Tibial nerve (tissue), 4 donors: ENCODE measurements at places on chromosomes 6 and 20.

DNA sequence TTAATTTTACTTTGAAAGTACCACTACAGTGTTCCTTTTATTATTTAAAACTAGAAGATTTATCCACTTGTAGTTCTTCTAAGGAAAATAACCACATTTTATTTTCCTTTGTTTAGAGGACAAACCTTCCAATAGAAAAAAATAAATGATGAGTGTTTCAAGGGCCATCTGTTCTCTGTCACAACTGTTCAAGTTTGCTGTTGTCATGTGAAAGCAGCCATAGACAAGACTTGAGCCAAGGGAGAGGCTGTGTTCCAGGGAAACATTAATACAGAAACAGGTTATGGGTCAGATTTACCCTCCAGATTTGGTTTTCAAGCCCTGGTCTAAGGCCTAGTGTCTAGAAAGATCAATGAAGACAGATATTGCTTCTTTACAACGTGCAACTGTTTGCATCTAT, 463.6 kb downstream of the C6orf118 start:
- DNase-seq = no peak

GRCh38 chr6:134949927-134950326, at the start of gene ALDH8A1:
TSS of gene ALDH8A1 (minus strand) at chr6:134950101. CDS start at chr6:134950053, 48 bp downstream.
- no peak for DNase-seq

- DNase-seq = no peak
Measured at GRCh38 chr6:46220352-46221221, 49.8 kb upstream of the ENPP5 start.

DNA sequence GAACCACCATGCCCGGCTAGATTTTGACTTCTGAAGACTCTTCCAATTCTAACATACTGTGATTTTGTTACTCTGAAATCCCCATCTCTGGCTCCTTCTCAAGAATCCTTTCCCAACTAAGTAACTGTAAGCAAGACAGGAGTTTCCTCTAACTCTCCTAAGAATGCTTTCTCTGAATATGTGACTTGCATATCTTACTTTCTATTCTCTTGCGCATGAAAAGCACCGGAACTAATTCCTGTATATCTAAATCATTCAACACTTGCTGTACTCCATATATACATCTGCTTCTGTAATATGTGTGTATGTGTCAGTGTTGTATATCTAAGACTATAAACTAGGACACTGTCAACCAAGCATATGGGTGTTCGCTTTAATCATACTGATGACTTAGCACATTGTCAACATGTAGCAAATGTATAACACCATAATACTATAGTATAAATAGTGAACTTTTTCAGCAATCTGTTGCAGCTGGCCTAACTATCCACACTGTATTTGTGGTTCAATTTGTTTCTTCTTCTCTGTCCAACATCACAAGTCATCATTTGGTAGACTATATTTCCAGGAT, 108.1 kb upstream of the PRDM1 start:
- no peak for DNase-seq

DNA sequence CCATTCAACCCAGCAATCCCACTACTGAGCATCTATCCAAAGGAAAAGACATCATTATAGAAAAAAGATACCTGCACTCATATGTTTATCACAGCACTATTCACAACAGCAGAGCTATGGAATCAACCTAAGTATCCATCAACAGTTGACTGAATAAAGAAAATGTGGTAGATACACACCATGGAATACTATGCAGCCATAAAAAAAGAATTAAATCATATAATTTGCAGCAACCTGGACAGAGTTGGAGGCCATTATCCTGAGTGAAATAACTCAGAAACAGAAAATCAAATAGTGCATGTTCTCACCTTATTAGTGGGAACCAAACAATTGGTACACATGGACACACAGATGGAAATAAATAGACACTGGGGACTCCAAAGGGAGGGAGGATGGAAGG, 23.2 kb downstream of the NHSL1 start:
- DNase-seq = no peak

- peak; percentile 62 for DNase-seq
Measured at GRCh38 chr6:137705160-137706082, 161.6 kb upstream of the TNFAIP3 start.

DNA sequence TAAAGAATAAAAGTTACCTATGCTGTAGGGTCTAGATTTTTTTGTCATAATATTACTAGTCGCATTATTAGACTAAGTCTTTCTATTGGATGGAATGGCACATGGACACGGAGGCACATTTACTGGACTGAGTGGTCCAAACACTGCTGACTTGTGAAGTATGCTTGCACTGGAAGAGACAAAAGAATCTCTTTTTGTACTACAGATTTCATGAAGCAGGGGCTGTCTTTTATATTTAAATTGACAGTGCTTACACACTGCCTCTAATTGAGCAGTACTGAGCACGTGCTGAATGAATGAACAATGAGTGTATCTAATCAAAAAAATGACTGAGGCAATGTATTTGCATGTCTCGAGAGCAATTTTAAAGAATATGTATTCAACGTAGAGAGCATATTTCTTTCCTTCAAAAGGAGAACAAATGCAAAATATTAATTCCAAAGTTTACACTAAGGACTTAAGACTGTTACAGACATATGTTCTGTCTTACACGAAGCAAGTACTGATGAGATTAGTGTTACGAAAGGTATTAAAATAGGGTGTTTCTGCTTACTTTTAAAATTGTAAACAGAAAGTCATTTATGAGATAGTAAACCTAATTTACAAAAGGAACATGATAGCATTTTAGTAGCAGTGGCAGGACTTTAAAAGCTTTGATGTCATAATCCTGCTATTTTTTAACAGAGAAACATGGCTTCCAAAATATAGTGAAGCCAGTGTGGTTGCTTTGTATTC, 8.3 kb downstream of the ELOVL2 start:
- DNase-seq = no peak

- no peak for DNase-seq
Measured at GRCh38 chr20:20772497-20773085, 60.1 kb upstream of the RALGAPA2 start.

DNA sequence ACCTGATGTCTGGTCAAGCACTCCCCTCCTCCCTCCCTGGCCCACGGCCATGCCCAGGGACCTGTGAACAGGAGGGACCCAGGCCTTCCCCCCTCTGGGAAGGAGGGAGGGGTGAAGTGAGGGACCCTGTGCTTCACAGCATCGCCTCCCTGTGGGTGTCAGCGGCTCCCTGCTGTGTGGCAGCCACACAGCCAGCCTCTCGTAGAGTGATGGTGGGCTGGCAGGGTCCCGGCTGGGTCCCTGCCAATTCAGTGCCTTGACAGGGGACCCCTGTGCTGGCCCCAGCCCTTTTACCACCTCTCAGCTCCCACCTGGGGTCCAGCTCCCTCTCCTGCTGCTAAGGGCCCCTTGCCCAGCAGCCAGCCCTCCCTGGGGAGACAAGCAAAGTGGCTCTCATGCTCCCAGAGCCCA, 31.3 kb upstream of the GRM4 start:
- no peak for DNase-seq

- no peak for DNase-seq
Measured at GRCh38 chr6:71446057-71446456, 157.4 kb downstream of the OGFRL1 start.

- no peak for DNase-seq
Measured at GRCh38 chr6:82362144-82362543, 1.5 kb upstream of the TPBG start.

GRCh38 chr6:139927742-139928305, 553.4 kb upstream of the CITED2 start:
- no peak for DNase-seq

GRCh38 chr20:37282556-37282955, 6.9 kb upstream of the MANBAL start:
- no peak for DNase-seq

DNA sequence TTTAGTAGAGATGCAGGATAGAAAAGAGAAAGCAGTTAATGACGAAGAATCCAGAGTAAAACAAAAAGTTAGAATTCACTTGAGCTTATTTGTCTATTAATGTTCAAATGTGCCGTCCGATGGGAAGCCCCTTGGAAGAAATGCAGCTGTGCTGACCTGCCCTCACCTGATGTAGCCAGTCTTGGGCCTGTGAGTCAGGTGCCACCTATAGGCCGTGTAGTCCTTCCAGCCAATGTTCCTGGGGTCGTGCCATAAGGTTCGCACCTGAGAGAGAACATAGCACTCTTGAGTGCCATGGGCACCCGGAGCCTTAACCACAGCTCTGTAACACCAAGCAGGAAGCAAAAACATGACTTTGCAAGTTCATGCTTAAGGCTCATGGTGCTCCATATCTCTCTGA, 32.4 kb downstream of the THBS2 start:
- DNase-seq = no peak
